ENCODE measurements at places on chromosomes 6 and 20. TPM values are rescaled to one million over a fixed set of nuclear protein-coding genes. Genes with fewer than 3 reads are reported as not detected.

THBS2 gene
- total RNA-seq, result not detected

SCRT2 gene
- not detected for total RNA-seq

FAM209B gene
- total RNA-seq, result 0.91 TPM

SLC12A5 gene
- 0.53 TPM for total RNA-seq

EFCAB8 gene
- total RNA-seq, result 0.55 TPM

SRSF12 gene
- not detected for total RNA-seq

PABPC1L gene
- 57.9 TPM for total RNA-seq

All from activated CD4-positive, alpha-beta memory T cell treated with anti-CD3 and anti-CD28 coated beads, Interleukin-2, amount 10 ng/mL, durations not matched to agents 7 days and 5 days (primary cell).